Activated T-cell treated with anti-CD3 and anti-CD28 coated beads for 48 hours (primary cell): ENCODE measurements at places on chromosomes 11 and 22.
A peak's percentile ranks its signal among the peaks of the same experiment; 100 is the strongest.

DNA sequence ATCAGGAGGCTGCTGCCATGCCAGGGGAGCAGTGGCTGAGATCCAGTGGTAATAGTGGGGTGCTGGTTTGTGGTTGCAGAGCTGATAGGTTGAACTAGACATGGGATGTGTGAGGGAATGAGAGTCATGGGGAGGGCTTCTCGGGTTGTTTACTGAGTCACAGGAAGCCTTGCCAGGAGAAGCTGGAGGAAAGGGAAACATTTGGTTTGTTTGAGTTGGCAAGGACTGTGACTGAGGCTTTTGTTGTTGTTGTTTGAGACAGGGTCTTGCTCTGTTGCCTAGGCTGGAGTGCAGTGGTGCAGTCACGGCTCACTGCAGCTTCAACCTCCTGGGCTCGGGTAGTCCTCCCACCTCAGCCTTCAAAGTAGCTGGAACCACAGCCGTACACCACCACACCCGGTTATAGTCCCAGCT, 49.3 kb downstream of the CABIN1 start:
- no peak for DNase-seq

GRCh38 chr11:1738380-1738779, 12.0 kb downstream of the IFITM10 start:
- DNase-seq = no peak

DNA sequence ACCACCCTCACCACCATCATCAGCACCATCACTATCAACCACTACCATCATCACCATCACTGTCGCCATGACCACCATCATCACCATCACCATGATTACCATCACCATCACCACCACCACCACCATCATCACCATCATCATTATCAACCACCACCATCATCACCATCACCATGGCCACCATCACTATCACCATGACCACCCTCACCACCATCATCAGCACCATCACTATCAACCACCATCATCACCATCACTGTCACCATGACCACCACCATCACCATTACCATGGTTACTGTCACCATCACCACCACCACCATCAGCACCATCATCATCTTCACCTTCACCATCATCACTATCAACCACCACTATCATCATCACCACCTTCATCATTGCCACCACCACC, 183.4 kb downstream of the SHANK2 start:
- no peak for DNase-seq

DNA sequence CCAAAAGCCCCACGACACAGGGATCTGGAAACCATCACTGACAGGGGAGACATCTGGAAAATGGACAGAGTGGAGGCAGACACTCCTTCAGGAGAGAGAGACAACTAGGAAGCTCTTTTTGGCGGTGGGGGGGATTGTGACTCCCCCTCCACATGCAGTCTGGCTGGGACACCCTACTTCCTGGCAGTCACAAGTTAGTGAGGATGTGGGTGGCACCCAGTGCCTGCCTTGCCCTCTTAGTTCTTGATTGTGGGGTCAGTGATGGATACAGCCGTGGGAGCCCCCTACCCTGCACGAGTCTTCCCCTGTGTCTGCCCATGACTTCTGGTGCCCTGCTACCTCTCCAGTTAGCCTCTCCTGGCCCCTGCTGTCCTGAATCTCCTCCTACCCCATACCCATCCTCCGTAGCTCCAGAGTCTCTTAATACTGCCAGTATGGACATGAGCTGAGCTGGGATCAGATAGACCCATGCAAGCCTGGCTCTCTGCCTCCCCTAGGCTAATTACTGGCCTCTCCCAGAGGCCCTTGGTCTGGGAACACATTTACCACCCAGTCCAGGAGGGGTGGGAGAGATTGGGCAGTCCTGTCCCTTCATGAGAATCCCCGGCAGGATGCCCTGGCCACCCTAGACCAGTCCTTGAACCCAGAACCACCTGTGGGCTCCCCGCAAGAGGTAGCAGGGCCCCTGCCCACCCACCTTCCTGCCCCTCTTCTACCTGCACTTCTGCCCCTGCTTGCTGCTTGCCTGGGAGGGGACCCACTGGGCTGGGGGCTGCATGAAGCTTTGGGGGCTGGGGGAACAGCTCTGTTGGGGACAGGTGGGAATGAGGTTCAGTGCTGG, 22.8 kb downstream of the RHBDD3 start:
- DNase-seq = no peak

DNA sequence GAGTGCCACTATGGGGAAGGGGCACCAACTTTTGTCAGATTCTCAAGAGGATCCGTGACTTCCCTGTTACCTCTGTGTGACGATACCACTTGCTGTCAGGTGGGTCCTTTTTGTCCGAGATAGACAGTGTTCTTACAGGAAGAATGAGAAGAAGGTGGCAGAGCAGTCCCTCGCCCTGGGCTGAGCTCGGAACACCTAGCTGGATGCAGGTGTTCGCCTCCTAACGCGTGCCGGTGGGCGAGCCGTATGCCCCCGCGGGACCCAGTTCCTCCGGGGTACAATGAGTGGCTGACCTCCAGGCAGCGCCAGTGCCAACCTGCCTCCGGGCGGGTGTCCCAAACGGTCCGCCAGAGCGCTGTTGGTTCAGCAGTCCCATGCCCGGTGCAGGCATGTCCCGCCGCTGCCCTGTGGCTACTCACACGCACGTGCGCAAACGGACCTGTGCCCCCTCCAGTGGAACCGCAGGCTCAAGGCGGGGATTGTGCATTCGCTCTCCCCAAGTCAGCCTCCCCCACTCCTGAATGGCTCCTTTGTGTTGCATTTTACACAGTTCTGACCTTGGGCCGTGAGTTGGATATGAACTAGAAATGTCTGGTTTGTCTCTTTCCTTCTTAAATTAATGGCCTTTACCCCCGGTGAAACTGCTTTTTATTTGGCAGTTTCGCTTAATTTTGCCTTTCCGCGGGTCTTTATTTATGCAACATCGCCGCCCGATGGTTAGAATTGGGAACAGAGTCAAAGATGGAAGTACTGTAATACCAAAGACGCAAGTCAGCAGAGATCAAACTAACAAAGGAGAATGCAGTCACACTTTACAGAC, 1.1 kb upstream of the ABTB2 start:
- DNase-seq = peak; percentile 53

- no peak for DNase-seq
These were observed 2.1 kb upstream of the LHFPL7 start for GRCh38 chr22:24948356-24949202.

DNA sequence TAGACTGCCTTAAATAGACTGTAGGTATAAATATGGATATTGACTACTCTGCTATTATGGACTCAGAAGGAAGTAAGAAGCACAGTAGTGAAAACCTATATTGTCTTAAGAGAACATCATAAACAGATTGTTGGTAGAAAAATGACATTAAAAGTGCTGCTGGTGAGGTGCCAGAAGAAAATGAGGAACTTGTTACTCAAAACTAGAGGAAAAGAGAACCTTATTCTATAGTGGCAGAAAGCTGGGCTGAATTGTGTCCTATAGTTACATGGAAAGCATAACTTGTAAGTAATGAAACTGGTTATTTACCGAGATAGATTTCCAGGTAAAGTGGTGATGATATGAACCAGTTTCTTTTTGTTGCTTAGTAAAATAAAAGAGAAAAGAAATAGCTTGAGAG, 109.7 kb upstream of the CTSC start:
- DNase-seq = no peak

GRCh38 chr11:2531277-2531986, 86.6 kb downstream of the KCNQ1 start:
- peak; percentile 59 for DNase-seq

- no peak for DNase-seq
These were observed 32.5 kb downstream of the PDE3B start for GRCh38 chr11:14676068-14676467.

DNA sequence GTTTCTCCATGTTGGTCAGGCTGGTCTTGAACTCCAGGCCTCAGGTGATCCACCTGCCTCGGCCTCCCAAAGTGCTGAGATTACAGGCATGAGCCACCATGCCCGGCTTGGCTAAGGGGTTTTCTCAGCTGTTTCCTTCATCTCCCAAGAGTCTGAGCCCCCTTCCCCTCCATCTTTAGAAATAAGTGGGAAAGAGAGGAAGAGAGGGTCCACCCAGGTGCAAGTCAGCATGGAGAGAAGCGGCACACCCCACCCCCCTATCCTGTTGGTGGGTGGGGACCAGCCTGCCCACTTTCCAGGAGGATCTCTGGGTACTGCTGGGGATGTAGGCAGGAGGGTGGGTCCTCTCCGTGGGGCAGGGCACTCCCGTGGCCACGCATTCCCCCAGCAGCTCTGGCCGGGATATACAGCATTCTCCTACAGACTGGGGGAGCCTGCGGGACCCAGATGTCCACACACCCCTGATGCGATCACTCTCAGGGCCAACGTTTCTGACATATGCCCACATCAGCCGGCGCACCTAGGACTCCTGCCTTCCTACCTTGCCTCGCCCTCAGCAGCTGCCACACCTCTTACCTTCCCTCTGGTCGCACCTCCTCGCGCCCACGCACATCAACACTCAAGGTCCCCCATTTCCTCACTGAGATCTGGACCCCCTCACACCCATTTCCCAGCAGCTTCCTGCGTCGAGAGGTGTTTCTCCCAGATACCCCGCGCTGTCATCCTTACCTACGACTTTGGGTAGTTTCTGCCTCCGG, 8.9 kb downstream of the SCARF2 start:
- DNase-seq = no peak

DNA sequence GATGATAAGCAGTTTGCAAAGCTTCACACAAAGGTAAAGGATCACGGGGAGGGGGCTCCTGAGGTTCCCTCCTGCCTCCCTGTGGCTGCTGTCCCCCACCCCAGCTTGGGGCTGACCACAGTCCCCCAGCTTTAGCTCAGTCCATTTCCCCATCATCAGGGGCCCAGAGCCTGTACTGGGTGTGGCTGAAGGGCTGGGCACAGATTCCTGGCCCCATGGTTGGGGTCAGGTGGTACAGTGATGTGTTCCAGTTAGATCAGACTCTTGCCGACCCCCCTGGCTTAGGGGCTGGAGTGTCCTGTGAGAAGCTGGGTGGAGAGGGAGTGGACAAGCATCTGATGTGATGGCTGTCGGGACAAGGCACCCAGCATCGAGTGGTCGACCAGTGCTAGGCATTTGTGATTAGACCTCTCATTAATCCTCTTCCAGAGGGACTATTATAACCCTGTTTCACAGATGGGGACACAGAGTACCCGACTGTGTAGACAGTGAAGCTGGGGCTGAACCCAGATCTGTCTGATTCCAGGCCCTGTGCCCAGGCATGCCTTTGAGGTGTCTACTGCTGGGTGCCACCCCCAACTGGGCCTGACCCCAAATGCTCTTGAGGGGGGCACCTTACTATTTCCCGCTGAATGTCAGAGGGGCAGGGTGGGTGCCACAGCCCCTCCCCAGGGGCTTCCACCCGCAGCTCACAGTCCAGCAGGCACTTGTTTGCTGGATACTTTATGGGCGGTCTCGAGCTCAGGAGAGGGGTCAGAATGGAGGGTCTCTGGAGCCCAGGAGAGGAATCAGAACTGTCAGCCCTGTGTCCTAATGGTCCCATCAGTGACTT, 4.3 kb downstream of the SHANK3 start:
- no peak for DNase-seq

DNA sequence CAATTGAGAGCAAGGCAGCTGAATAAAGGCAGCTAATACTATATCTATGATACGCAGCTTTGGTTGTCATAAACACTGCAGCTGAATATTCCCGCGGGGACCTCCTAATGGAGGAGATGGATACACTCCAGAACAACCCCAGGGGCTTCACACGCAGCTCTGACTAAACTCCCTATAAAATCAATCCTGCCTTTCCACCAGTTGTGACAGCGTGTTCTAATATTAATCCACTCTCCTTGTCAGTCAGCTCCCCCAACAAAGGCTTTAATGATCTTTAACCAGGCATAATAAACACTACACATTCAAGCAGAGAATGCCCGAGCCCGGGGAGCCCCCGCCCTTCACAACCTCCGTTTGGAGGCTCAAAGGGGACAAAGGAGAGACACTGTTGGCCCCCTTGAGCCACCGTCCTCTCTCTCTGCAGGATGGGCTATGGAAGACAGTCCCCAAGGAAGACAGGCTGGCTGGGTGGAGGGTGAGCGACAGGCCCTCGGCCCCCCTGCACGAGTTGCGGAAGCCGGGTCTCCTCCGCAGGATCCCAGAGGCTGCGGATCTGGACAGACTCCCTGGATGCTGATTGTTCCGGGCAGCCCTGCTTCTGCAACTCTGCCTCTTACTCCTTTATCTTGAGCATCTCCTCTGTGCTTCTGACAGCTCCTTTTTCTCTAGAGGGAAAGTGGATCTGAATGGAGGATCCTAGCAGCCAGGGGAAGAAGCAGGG, 565.2 kb downstream of the BUD13 start:
- no peak for DNase-seq

DNA sequence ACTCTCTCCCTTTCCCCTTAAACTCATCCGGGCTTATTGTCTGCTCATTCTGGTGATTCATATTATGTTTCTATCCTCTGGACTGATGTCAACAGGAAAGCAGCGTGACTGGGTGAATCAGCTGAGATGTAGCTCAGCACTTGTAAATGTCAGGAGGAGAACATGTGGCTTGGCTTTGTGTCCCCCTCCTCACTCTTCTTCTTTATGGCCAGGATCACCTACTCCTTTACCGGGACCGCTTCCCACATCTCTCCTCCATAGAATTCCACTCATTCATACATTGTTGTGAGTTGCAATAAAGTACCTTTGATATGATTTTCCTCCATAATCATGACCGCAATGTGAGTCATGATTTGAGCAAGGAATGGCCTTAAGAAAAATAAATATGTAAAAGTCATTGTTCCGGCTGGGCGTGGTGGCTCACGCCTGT, 15.8 kb upstream of the SYN3 start:
- no peak for DNase-seq

GRCh38 chr11:117058761-117059261, 39.4 kb downstream of the SIK3 start:
- DNase-seq = no peak

DNA sequence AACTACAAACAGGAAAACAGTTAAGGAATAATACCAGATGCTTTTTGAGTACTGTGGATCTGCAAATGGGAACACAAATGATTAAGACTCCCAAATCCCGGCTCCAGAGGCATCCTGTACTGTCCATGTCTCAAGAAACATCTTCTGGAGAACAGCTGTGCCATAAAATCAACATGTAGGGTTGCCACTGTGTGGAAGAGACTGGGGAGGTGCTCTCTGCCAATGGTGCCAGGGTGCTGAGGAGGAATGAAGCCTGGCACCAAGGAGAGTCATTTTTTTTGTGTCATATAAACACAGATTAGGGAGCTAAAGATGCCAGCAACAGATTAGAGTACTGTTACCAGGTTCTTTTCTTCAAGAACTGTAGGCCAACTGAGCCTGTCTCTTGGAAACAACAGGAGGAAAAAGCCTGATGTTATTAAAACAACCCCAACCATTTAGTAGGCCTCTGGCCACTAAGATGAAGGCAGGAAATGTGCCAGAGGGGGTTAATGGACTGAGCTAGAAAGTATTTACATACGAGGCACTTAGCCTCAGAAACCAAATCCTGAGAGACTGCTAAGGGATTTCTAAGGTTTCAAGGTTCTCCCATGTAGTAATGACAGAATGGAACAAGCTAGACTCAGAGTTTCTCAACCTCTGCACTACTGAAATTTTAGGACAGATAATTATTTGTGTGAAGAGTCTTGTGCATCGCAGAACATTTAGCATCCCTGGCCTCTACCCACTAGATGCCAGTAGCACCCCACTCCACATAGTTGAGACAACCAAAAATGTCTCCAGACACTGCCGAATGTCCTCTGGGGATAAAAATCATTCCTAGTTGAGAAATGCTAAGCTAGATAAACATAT, 54.6 kb upstream of the CHRM4 start:
- no peak for DNase-seq
